Psoas muscle (tissue), 8 donors: ENCODE measurements at places on chromosomes 3 and 15. TPM values are rescaled to one million over a fixed set of nuclear protein-coding genes. Genes with fewer than 3 reads are reported as not detected.

The ANKRD34C gene
- total RNA-seq, result not detected

The ZNF80 gene
- total RNA-seq, result not detected

- no peak for DNase-seq
These were observed 67.1 kb upstream of the CDV3 start for GRCh38 chr3:133506215-133506901.

- no peak for DNase-seq
These were observed 203.7 kb upstream of the TLE3 start for GRCh38 chr15:70301396-70301795.

GRCh38 chr3:99966662-99967416 is 147.5 kb downstream of the FILIP1L start:
- no peak for DNase-seq

GRCh38 chr15:63972801-63973200 is 73.5 kb downstream of the DAPK2 start:
- DNase-seq, result no peak
